ENCODE measurements at places on chromosomes 6 and 20.
A peak's percentile ranks its signal among the peaks of the same experiment; 100 is the strongest.

DNA sequence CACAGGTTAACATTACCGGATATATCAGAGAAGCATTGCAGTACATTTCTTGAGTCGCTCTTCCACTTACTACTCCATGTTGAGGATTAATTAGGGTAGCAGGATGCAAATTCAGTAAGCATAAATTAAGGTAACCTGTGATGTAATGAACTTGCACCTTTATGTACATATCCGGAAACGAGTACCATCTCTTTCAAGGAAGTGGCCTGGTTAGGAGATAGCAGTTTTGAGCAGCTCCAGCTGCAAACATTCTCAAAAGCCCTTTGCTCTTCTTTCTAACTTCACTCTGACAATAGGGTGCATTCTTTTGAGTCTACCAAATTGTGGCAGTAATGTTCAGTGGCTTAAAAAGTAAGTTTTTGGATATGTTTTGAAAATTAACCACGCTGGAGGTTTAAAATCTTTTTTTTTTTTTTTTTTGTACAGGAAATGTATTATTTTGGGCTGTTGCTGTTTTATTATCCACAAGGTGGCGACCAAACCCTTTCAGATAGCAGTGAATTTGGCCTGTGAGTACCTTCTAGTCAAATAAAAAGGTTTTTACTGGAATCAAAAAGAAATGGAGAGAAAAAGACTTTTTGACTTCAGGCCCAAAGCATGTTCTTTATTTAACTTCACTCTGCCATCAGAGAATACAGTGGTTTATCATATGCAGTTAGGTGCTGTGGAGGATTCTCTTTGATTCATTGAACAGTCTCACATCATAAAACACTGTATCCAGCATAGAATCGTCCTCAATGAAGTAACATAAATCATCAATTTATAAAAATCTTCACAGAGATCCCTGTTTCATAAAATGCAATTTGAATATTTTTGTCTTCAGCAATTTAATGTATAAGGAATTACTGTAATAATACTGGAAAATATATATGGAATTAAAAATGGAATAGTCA is 8.9 kb downstream of the FAM217B start:
- peak; percentile 56 for DNase-seq

GRCh38 chr6:111628142-111628850 is 22.6 kb upstream of the TRAF3IP2 start:
- DNase-seq, result no peak

- no peak for DNase-seq
Observed at GRCh38 chr6:49890988-49891387, 24.7 kb upstream of the CRISP1 start.

GRCh38 chr6:15336900-15337560 is 91.2 kb downstream of the JARID2 start:
- peak; percentile 57 for DNase-seq

DNA sequence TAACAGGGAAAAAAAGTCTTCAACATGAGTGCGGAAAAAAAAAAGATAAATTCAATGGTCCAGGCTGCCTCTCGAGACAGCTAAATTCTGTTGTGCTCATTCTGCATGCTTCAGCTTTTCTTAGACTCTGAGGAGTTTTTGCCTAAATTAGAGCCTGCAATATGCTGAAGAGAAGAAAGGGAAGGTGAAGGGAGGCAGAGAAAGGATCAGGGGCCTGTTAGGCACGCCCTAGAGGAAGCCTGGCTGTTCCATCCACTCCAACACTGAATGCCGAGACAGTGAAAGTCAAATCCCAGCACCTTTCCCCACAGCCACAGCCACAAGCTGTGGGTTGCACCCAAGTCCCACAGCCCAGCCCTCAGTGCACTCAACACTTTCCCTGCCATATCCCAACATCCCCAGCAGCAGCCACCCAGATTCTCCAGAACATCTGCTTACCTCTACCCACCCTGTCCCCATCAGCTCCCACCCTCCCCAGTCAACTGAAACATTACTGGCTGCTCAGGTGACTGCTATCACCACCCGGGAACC is 37.3 kb downstream of the PREX1 start:
- DNase-seq, result no peak
